ENCODE measurements at places on chromosomes 7 and 10.

- no peak for ATAC-seq
These were observed 44.1 kb upstream of the TARP start for GRCh38 chr7:38317515-38317914.

DNA sequence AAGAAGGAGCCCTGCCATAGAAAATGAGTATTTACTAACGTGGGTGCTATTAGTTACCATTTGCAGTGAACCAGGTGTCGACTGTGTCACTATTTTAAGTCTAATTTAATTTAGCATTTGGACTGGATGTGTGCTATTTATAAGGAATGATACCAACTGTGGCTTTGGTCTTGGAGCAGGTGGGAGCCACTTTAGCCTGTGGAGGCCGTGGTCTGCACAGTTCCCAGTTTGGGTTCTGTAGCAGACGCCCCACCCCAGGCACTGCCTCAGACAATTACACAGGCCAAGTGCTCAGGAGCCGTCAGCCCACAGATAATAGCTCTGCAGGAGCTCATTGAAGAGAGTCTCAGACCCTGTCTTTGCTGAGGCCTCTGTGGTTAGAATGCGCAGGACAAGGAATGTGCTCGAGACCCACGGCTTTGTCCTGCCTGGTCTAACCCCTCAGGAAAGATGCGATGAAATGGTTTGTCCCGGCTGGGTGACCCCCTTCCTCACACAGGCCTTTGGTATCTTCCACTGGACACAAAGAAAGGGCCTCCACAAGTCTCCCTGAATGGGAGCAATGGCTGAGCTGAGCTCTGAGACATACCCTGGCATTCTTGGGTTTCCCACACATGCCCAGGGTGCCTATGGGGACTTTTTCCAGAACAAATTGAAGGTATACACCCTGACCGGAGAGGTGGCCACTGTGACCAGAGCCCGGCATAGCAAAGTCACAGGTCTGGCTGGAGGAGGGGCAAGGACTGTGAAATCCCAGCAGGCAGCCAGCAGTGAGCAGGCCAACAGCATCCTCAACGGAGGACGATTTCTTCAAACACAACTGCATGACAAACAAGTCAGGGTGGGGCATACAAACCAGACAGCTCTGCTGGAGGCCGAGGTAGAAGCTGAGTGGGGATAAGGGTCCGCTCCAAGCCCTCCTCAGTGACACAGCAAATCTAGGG lies 251.2 kb downstream of the ARHGAP12 start:
- ATAC-seq = no peak

- ATAC-seq = no peak
These were observed 212.3 kb upstream of the SLC26A5 start for GRCh38 chr7:103658055-103659005.

DNA sequence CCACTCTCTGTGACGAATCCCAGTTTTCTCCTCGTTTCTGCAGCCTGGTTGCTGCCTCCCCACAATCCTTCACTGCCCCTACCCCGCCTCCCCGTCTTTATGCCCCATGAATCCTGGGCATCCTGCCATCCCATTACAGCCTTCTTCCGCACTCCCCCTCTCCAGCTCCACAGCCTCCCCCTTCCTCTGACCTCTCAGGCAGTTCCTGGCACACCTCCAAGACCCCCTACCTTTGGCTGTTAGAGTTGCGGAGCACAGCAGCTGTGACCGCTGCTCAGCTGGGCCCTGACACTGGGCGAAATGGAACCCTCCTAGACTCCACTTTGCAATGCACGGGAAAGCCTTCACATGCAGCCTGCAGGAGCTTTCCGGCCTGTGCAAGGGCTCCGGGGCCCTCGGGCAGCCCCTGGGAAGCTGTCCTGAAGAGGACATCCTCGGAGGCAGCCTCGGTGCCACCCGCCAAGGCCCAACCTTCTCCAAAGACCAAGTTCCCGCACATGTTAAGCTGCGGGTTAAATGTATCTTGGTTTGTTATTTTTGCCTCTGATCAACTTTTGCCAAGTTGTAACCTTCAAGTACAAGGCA lies 400.7 kb upstream of the MKI67 start:
- ATAC-seq = no peak

GRCh38 chr10:86393862-86394455 lies 27.4 kb upstream of the GRID1 start:
- ATAC-seq = no peak

- ATAC-seq = no peak
These were observed 10.3 kb upstream of the TSPAN13 start for GRCh38 chr7:16743236-16743635.

GRCh38 chr10:22852712-22853353 lies 75.0 kb upstream of the ARMC3 start:
- no peak for ATAC-seq
